ENCODE measurements at places on chromosomes 5 and 9.
A peak's percentile ranks its signal among the peaks of the same experiment; 100 is the strongest.

DNA sequence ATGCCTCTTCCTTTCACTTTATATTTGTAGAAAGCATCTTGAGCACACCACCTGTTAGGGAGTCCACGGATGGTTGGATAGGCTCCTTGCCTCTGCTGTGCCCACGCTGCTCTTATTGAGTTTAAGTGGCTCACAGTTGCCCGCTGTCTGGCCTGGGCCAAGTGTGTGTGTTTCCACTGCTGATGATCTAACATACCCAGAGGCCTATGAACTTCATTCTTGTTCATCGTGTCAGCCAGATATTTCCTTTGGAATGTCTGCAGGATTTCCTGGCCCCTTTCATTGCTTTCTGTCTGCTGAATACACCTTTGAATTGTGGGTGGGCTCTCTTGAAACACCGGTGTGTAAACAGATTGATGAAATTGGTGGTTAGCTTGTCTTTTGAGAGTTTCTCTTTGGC, 46.6 kb downstream of the MVB12B start:
- no peak for DNase-seq

DNA sequence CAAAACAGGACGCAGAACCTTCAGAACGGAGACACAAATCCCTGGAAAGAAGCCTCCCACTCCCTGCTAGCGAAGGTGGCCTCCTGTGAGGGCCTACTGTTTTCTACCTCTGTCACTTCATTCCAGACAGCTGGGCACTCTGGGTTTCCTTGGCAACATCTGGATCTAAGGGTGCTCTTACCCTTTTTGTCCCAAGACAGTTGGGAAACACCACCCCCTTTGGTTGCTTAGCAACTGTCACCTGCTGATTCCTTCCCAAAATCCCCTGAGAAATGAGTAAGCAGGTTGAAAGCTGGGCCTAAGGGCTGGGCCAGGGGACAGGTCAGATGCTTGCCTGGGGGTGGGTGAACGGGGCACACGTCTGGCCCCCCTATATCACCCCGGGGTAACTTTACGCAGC, 29.4 kb downstream of the NANS start:
- no peak for DNase-seq

DNA sequence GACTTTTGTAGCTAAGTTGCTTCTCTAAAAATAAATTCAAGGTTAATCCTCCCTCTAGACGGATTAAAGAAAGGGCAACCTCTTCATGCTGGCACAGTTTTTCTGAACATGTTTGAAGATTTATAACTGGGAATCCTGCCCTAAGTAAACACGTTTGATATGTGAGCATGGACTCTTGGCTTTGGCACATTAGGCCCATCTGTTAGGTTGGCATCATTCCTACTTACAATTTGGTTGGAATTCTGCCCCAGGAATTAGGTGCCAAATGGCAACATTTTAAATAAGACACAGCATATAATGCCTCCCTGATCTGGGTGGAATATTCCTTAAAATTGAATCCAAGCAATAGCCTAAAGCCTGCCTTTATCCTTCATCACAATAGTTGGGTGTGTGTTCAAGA, 372.3 kb upstream of the CDH18 start:
- peak; percentile 7 for DNase-seq

DNA sequence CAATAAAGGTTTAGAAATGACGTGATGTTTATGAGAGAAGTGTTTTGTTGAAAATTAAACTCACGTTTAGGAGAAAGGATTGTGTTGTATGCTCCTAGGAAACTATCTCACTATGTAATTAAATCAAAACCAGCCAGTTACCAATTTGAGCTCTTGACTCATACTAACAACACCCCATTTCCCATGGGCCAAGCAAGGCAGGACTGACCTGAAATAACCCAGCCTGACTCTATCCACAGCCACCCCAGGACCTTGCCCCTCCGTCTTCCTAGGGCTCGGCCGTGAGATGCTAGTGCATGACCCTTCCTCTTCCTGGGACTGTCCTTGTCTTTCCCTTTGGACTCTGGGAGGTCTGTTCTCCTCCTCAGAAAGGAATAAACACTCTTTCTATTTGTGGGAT, 16.4 kb downstream of the TLR4 start:
- DNase-seq, result no peak

DNA sequence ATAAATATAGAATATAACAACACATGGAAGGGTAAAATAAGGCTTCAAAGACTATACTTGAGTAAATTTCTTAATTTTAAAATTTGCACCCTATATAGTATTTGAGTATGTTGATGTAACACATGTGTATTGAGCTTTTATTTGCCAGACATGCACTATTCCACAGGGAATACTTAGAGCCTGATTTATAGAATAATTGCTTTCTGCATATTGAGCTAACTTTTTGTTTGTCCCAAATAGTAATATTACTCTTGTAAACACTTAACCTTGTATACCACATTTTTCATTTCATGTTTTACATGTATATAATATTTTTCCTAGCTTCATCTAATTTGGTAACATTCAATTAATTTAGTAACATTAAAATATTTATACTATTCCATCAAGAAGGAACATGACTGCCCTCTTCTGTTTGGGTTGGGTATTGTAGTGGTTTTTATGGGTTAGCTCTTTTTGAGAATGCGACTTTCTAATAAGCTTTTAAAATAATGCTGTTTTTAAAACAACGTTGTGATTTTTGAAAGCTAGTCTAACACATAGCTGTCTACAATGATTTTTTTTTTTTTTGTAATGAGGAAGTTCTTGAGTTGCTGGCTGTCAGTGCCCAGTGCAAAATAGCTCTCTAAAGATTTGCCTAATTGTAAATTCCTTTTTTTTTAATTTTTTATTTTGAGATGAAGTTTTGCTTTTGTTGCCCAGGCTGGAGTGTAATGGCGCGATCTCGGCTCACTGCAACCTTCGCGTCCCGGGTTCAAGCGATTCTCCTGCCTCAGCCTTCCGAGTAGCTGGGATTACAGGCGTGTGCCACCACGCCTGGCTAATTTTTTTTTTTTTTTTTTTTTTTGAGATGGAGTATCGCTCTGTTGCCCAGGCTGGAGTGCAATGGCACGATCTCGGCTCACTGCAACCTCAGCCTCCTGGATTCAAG, 4.8 kb downstream of the SUB1 start:
- peak; percentile 51 for DNase-seq

DNA sequence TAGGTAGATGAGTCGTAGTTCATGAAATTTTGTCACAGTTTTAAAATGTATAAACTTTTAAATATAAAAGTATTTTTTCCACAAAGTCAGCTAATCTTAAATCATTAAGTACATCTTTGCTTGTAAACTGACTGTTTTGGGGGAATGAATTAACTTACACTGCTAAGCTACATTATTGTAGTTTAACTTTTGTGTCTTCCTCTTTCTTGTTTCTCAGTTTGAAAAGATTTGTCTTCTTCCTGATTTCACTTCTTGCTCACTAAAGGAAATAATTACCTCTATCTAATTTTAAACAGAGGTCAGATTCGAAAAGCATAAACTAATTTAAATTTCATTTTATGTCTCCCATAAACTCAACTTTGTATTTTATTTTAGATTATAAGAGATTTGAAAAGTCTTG, 5.7 kb downstream of the NIPSNAP3B start:
- no peak for DNase-seq

DNA sequence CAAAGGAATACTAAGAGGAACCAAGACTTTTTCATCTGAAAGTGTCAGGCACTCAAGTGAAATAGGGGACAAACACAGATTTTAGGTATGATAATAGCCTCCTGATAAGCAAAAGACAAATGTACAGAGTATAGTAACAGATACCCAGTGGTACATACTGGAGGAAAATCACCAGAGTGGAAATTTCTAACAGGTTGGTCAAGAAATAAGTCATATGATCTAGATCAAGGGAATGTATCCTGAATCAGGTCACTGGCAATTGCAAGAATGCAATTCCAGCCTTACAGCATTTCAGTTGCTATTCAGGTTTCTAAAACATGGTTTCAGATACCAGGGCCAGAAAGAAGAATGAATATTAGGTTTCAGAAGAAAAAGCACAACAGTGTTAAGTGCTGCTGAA, 82.2 kb upstream of the SLCO6A1 start:
- no peak for DNase-seq

DNA sequence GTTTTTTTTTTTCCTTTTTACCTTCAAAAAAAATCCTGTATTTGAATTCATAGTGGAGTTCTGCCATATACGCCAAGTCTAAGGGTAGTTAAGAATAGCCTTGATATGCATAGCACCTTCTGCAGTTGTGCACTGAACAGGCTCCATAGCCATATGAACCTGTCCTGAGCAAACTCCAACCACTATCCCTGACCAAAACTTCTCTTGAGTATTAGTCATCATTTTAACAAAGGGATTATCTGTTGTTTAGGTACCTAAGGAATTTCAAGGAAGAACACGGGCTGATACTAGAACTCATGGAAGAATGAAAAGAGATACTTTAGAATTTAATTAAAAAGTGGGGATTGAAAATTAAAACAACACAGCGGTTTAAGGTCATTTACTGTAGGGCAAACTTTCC, 1.9 kb upstream of the FBXO38 start:
- no peak for DNase-seq

DNA sequence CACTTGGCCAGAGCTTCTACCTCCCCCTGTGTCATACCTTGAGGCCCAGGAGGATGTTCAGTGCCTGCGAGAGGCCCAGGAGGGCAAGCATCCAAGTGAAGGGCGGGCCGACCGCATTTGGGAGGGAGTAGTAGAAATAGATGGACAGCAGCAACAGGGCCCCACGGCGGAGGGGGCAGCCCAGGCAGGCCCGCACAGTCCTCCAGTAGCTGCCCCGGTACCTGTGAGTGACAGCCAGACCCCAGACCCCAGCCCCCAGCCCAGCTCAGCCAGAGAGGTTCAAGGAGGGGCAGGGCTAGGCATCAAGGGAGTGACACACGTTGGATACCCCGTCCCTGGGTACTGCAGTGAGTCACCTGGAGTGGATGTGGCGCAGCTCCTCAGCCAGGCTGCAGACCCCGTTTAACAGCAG, 1.4 kb downstream of the STING1 start:
- no peak for DNase-seq

- DNase-seq, result no peak
Observed at GRCh38 chr5:172841256-172841655, 7.2 kb downstream of the ERGIC1 start.

- no peak for DNase-seq
Observed at GRCh38 chr5:79157305-79157704, 45.7 kb downstream of the BHMT start.

- no peak for DNase-seq
Observed at GRCh38 chr9:34520505-34521385, 2.0 kb downstream of the ENHO start.

GRCh38 chr9:80062567-80062966, 490.8 kb downstream of the TLE4 start:
- DNase-seq, result no peak

DNA sequence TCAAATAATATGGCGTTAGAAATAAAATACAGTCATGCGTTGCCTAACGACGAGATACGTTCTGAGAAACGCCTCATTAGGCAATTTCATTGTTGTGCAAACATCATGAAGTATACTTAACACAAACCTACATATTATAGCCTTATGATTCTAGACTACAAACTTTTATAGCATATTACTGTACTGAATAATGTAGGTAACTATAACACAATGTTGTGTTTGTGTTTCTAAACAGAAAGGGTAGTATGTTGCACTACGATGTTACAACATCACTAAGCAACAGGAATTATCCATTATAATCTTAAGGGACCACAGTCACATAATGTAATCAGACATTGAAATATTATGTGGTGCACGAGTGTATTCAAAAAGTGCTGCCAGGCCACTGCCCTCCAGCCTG, 3.0 kb upstream of the SMC2 start:
- DNase-seq, result no peak

- no peak for DNase-seq
Observed at GRCh38 chr9:93031629-93032430, 26.7 kb upstream of the SUSD3 start.

DNA sequence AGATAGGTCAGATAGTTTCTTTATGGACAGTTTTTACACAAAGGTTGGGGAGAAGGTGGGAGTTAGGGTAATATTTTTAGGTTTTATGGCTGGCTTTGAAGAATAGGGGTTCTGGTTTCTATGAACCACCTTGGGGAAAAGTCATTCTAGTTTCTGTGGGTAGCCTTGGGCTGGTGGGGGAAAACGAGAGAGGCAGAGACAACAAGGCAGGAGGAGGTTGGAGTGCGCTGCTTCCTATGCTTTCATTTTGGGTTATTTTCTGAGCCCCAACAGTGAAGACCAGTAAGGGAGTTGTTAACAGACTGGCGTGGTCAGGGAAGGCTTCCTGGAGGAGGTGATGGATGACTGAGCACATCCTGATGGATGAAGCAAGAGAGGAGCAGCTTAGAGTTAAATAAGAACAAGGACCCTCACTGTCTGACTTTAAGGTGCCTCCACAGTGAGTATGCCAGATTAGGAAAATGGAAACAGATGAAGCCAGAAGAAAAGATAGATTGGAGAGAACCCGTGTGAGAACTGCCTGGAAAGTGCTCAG, 81.9 kb downstream of the PDZD2 start:
- DNase-seq, result no peak
